Stimulated activated CD4-positive, alpha-beta T cell treated with anti-CD3 and anti-CD28 coated beads, Interleukin-15, amount 100 ng/mL, for 1 hour (primary cell): ENCODE measurements at places on chromosomes 12 and 14.
A peak's percentile ranks its signal among the peaks of the same experiment; 100 is the strongest.

- DNase-seq = no peak
These were observed 20.3 kb downstream of the FBLN5 start for GRCh38 chr14:91927191-91927590.

- DNase-seq = no peak
These were observed 18.6 kb upstream of the KLRB1 start for GRCh38 chr12:9626291-9626690.

- DNase-seq = no peak
These were observed 785 bp upstream of the LHX5 start for GRCh38 chr12:113472191-113473121.

DNA sequence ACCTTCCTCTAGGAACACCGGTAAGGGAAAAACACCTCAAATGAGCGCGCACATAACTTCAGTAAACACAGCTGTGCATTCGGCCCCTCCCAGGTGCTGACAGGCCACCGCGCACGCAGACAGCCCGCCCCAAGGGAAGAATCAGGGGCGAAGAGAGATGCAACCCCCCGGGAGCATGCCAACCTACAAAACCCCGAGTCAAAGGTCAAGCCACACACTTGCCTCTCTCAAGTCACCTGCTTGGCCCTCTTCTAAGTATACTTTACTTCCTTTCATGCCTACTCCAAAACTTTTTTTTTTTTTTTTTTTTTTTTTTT, 2.3 kb upstream of the CYP46A1 start:
- DNase-seq = no peak

DNA sequence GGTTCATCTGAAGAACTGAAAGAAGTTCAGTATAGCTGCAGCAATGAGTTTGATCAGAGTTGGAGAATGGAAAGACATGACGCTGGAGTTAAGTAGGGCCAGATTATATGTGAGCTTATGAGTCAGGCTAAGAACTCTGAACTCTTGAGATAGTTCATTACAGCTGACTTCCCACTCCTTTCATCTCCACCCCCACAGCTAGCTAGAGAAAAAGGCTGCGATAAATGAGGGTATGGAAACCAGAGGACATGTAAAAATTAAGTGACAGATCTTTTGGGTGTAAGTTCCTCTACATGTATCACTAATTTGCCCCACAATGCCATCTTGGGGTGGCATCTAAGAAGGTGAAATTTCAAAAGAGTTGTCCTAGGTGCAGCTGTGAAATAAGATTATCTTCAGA, 28.6 kb downstream of the PYM1 start:
- DNase-seq = no peak

DNA sequence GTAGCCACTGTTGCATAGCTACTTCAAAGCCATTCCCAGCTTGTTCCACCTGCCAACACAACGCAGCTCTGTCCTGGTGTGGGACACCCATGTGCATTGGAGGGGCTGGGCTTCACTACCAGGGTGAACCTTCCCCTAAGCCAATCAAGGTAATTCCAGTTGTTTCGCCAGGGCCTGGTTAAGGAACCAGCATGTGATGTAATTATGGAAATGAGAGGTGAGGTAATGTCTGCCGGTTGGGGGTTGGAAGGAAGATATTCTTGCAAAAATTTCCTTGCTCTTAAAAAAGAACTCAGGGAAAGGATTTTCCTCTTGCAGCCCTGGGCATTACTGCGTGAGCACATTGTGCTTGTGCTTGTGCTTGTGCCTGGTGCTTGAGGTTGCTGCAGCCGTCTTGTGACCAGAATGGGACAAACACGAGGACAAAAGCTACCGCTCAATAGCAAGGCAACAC, 14.9 kb downstream of the TUBA1C start:
- DNase-seq = no peak

- no peak for DNase-seq
These were observed 8.0 kb downstream of the ASPG start for GRCh38 chr14:104093366-104094055.

- no peak for DNase-seq
These were observed 268.3 kb downstream of the C12orf50 start for GRCh38 chr12:87760943-87761342.

- no peak for DNase-seq
These were observed 84.1 kb upstream of the TRAF3 start for GRCh38 chr14:102693006-102693755.

GRCh38 chr12:92446083-92446460, 256.7 kb upstream of the PLEKHG7 start:
- DNase-seq = no peak

- no peak for DNase-seq
These were observed 2.0 kb downstream of the PAX9 start for GRCh38 chr14:36663404-36664321.

GRCh38 chr14:72980863-72981262, 46.0 kb downstream of the ZFYVE1 start:
- no peak for DNase-seq

- DNase-seq = no peak
These were observed 43.9 kb downstream of the TMTC3 start for GRCh38 chr12:88185988-88186387.

GRCh38 chr12:108182096-108182495, 53.0 kb downstream of the WSCD2 start:
- DNase-seq = no peak

GRCh38 chr14:61483476-61483875, 162.1 kb downstream of the PRKCH start:
- no peak for DNase-seq

DNA sequence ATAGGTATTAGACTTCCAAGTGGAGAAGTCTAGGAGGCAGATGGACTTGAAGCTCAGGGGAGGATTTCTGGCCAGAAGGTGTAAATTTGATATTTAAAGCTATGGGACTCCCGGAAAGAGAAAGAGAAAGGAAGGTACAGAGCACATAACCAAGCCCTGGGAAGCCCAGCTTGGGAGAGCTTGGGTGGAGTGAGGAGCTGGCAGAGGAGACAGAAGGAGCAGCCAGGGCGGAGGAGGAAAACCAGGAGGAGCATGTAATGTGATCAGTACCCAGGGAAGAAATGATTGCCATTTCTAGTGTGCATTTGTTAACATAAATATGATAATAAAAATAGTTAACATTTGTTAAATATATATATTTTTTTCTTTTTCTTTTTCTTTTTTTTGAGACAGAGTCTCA, 67.4 kb downstream of the KICS2 start:
- DNase-seq = no peak

- DNase-seq = no peak
These were observed 29.3 kb downstream of the SLC7A8 start for GRCh38 chr14:23153851-23154796.

DNA sequence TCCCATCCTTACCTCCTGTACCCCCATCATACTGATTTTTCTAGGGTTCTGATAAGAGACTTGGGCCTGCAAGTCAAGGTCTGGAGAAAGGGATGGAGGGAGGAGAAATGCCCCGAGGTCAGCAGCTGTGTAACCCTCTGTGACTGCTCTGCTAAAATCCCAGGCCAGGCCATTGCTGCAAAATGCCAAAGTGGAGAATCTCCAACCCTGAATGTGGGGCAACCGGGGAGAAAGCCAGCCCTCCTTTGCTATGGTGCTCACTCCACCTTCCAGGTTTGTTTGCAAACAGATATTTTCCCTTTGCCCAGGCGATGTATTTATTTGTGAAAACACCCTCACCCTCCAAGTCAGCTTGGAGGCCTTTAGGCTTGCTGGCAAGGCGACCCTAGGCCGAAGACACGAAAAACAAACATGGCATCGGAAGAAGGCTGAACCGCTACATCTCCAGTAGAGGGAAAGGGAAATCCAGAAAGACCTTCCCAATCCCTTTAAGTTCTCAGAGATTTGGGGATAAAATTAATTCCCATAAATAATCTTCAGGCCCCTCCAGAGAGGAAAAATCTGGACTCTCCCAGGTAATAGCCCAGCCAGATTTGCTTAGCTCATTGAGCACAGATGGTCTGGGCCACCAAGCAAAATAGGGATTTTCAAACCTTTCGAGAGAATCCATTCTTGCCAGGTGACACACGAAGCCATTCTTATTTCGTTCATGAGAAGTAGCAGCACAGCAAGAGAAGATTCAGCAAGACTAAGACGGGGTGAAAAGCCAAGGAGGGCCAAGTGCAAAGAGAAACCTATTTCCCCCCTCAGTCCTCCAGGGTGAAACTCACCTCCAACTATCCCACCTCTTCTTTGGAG, 1.3 kb upstream of the TBX5 start:
- DNase-seq = no peak

DNA sequence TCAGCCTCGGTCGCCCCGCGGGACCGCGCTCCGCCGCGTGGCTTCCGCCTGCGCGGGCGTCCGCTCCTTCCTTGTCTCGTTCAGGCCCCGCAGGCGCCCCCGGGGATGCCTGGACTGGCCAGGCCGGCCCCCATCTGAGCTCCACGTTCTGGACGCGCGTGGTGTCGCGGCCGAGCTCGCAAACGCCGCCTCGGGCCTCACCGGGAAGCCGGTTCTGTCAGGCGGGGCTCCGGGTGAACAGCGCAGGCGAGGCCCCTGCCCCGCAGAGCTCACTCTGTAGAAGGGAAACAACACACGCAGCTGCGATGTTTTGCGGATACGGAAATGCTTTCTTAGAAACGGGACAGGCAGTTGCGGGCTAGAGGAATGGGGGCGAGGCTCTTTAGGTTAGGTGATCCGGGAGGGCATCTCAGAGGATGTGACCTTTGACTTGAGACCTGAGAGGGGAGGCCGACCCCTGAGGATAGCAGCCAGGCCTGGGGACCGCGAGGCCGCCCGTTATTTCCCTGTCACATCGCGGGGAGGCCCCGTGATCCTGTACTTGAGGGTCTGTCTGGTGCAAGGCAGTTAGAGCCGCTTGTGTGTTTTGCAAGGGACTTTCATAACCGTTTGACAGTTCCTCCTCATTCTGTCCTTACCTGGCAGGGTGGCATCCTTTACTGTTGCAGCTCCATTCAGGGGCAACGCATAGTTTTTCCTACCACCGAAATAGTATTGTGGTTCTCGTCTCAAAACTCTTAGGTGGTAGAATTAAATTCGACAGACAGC, 584 bp downstream of the VRK1 start:
- DNase-seq = peak; percentile 2

DNA sequence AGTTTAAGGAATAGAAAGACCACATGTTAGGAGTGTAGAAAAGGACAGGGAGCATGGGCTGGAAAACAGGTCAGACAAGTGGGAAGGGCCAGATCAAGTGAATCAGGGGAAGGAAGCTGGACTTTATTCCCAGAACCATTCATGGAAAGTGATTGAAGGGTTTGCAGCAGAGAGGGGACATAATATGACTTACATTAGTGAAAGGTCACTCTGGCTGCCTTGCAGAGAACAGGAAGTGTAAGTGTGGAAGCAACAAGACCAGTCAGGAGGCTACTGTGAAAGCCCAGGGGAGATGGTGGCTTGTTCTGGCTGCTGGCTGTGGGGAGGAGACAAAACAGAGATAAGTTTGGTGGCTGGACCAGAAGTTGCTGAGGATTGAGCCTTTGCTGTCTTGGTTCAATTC, 69.1 kb downstream of the VCPKMT start:
- no peak for DNase-seq

GRCh38 chr14:45222485-45223262, 30.3 kb downstream of the MIS18BP1 start:
- no peak for DNase-seq

GRCh38 chr12:104025771-104026170, 24.2 kb downstream of the GLT8D2 start:
- no peak for DNase-seq

GRCh38 chr12:100138048-100138802, 4.4 kb downstream of the BLTP3B start:
- DNase-seq = no peak

- no peak for DNase-seq
These were observed 151.7 kb downstream of the RPAP3 start for GRCh38 chr12:47554046-47554653.

DNA sequence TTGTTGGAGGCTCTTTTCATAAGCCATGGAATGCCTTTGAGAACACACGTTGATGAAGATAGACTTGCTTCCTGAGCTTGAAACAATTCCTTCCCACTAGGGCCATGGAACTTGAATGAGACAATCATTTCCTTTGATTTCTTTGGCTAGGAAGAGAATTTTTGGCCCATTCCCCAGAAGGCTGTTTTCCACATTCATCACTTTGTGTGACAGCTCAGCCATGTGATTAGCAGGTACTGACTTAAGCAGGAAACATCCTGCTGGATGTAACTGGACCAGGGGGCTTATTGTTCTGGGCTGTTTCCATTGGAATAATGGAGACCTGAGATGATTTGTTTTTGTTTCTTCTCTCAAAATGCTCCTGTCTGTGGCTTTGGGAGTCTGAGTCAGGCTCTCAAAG, 469.8 kb upstream of the SEL1L start:
- no peak for DNase-seq

GRCh38 chr14:30874120-30874998, at the start of gene COCH:
COCH (plus strand) TSS chr14:30874559; CDS start chr14:30874939, 380 bp downstream.
- no peak for DNase-seq

DNA sequence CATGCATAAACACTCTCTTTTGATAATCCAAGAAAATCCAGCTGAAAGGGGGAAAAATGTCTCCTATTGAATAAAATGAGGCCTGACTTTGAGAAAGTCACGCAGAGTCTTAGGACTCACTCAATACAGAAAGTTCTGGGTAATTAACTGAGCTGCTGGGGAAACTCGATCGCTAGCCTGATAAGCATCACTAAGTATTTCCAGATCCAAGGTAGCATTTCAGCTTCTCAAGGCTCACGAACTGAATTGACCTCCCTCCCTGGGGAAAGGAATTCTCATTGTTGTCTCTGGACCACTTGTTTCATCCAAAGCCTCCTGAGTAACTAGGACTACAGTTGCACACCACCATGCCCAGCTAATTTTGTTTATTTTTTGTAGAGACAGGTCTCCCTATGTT, 13.8 kb upstream of the ANAPC5 start:
- no peak for DNase-seq

GRCh38 chr12:50162230-50162629, 4.9 kb downstream of the CERS5 start:
- DNase-seq = no peak

GRCh38 chr12:69240631-69240995, 1.2 kb downstream of the CPSF6 start:
- no peak for DNase-seq

GRCh38 chr12:124542021-124542949, 25.1 kb downstream of the NCOR2 start:
- DNase-seq = no peak

GRCh38 chr14:101072070-101072469, 168.5 kb upstream of the RTL1 start:
- no peak for DNase-seq

- DNase-seq = no peak
These were observed 102.8 kb downstream of the FOXN3 start for GRCh38 chr14:89314274-89314673.

- DNase-seq = no peak
These were observed 94.8 kb downstream of the SLC24A4 start for GRCh38 chr14:92417759-92418158.
